Fibroblast of the conjunctiva (primary cell): ENCODE measurements at places on chromosomes 3 and 15.

GRCh38 chr3:113590983-113591382 is 58.6 kb downstream of the SIDT1 start:
- no peak for DNase-seq

GRCh38 chr15:92100301-92100700 is 246.8 kb downstream of the SLCO3A1 start:
- no peak for DNase-seq

DNA sequence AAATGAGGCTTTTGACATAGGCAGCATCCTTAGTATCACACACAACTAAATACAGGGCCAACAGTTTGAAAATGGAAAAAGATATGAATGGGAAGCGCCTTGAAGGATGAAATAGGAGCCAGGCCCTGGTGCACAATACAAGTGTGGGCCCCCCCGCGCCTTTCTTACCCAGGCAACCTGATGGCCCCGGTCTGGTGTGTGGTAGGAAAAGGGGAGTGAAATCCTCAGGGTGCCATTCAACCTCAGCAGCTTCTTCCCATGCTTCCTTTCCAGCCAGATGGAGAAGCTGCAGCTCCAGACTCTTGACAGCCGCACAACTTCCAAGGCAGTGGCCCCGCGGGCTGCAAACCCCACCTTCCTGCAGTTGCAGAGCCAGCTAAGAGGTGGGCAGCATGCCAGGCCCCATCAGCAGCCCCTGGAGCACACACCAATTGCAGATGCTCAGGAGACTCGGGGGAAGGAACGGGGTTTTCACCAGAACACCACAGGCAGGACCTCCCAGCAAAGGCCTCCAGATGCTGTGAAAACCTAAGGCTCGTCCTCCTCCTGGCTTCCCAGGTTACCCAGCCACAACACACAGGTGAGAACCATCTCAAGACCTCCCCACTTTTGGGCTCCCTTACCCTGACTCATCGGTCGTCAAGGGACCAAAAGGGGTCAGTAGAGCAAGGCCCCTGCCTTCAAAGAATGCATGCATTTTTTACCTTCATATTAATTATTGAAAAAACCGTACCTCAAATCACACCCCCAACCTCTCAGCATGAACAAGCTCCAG is 101.6 kb downstream of the CPN2 start:
- peak; percentile 33 for DNase-seq

- DNase-seq: no peak
These were observed 42.9 kb downstream of the CCR3 start for GRCh38 chr3:46284981-46285683.

- DNase-seq: no peak
These were observed 82.0 kb downstream of the LYSMD4 start for GRCh38 chr15:99651023-99651807.

DNA sequence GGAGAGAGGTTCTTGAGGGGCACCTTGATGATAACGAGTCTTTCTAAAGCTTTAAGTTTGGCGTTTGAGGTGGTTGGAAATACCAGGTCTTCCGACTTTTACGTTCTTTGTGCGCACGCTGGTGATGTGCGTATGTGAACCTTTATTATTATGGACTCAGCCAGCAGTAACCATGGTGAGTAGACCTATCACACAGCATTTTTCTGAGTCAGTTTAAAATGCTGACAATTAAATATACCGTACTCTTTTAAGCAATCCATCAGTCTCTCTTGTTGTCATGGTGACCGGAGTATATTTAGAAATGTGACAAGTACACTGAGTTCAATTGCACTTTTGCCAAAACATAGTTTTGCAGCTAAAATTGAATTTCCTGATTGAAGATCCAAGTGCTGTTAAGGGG is 172.2 kb downstream of the LPP start:
- no peak for DNase-seq

- DNase-seq: no peak
These were observed 88.0 kb downstream of the HMG20A start for GRCh38 chr15:77508541-77509243.

DNA sequence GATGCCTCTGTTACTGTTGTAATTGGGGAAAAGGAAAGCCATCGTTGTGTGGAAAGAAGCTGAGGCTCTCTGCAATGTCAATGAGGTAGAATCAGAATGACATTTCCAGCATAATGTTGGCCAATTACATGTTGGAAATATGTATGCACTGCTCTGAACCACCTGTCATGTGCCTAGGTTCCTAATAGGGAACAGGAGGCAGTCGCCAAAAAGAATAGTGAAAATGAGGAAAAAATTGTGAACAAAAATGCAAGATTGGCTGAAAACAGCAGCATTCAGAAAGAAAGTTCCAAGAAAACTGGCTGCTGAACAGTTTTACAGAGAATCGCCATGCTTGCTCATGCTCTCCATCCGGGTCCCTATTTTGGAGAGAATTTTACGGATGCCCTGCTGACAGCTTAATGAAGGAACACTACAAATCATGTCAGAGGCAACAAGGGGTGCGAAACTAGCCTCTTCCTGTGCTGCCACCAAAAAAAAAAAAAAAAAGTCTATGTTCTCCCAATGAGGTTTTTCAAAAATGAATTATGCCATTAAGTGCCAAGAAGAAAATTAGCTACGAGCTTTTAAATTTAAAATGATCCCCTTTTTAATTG is 305.9 kb upstream of the ARRDC4 start:
- DNase-seq: no peak

- no peak for DNase-seq
These were observed 25.3 kb upstream of the ZSCAN2 start for GRCh38 chr15:84575493-84575892.

DNA sequence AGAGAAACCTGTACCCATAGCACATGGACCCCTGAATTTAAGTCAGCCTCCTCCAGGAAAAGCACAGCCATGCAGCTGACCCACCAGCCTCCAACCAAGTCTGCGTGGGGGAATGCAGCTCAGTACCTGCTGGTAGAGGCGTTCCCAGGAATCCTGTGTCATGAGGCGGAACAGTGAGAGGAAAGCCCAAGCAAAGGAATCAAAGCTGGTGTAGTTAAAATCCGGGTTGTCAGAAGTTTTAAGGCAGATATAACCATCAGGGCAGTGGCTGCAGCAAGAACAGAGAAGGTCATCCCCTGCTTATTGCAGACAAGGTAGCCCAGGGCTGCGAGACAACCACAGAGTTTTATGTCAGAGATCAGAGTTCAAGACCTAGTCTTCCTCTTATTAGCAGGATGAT is 59.1 kb downstream of the SCN10A start:
- no peak for DNase-seq

DNA sequence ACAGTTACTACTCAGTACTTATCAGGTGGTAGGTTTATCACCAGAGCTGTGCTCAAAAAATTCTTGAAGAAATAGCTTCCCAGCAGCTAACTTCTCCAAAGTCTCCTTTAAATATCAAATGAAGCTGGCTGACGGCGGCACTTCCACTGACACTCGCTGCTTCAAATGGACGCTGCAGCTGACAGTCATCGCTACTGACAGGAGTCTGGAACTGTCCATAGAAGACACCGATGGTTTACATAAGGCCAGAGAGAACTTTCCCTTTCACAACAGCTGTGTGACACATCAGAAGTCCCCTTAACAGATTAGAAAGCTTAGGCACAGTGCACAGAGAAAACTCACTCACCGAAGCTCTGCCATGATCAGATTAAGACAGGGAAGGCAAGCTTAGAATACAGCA is 270.2 kb downstream of the SHOX2 start:
- DNase-seq: no peak

GRCh38 chr3:17967953-17968607 is 225.6 kb upstream of the TBC1D5 start:
- no peak for DNase-seq

- DNase-seq: no peak
These were observed 61.0 kb downstream of the IQSEC1 start for GRCh38 chr3:13012221-13012691.

GRCh38 chr3:16033889-16034687 is 140.4 kb upstream of the GALNT15 start:
- DNase-seq: no peak

- DNase-seq: no peak
These were observed 201.9 kb upstream of the STRIT1 start for GRCh38 chr3:155495387-155495786.

- no peak for DNase-seq
These were observed 121.8 kb downstream of the ADAMTSL3 start for GRCh38 chr15:83775738-83776137.

DNA sequence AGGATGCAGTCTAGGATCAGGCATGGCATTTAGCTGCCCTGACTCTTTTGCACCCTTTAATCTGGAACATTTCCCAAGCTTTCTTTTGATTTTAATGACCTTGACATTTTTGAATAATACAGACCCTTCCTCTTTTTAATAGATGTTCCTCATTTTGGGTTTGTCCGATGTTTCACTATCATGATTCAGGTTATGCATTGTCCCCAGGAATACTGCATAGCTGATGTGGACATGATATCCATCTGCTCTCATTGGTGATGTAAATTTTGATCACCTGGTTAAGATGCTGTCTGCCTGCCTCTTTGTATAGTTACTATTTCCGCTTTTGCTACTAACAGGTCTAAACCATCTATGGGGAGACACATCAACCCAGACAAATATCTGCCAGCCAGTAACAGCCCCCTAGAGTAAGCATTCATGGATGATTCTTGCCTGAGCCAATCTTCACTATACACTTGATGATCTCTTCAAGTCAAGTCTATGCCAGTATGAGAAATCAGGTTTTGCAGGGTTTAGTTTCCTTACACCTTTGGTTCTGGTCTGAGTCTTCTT is 50.6 kb upstream of the ULK4 start:
- DNase-seq: no peak

DNA sequence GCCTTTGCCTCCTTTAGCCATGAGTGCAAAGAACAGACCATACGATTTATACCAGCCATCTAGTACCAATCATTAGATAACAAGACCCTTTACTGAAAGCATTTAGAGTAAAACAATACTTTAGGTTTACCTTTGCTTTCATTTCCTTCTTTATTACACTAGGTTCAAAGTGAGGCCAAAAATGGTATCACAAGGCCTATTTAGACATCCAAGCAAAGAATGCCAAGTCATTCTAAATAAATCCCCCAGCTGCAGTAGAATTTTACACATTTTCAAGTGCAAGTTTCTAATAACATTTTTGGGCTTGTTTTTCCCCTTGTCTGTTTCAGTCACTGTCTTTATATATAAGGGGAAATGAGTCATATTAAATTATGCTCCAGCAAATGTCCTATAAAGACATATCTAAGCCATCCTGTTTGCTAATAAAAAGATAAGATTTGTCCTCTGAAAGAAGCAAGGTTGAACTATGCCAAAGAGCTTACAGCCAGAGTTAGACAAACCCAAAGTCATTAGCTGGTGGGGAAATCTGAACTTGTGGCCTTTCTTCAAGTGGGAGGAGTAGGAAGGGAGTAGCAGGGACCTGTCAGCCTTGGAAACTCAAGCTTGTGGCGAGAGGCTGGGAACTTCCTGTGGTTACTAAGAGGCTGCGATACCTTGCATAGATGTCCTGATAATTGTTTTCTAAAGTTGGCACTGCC is 232.7 kb downstream of the MECOM start:
- DNase-seq: no peak

- DNase-seq: no peak
These were observed 7.1 kb downstream of the CSPG5 start for GRCh38 chr3:47571391-47572175.

DNA sequence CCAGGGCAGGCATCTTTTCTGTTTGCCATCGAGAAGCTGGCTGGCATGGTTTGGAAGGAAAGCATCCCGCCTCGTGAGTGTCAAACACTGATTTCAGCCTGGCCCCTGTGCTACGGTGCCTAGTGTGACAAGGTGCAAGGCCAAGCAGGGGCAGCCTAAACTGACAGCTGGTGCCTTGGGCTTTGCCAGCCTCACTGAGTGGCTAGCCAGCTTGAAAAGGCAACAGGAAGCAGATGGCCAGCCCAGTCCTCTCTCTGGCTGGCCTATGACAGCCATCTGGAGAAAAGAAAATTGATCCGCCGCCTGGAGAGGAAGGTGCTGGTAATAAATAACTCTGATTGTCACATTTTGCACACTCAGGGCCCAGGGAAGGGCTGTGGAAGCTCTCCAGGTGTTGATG is 52.2 kb downstream of the C3orf85 start:
- DNase-seq: no peak

DNA sequence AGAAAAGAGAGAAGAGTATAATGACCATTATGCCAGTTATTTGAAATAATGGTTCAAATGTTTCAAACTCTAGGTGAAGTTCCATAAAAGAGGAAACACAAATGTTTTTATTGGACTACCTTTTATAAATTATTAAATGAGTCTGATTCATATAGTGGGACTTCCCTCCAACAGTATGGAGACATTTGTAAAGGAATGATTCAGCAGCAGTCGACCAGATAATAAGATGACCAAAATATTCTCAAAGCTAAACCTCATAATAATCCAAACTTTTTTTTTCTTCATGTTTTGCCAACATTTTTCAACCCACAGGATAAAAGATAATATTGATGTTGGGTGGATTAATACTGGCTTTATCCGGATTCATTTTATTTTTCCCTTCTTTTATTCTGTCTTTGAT is 18.8 kb downstream of the TIPARP start:
- no peak for DNase-seq

- no peak for DNase-seq
These were observed 46.8 kb downstream of the CPN2 start for GRCh38 chr3:194304186-194304917.

GRCh38 chr15:52021128-52021671 is 2.2 kb downstream of the MAPK6 start:
- DNase-seq: peak; percentile 95

DNA sequence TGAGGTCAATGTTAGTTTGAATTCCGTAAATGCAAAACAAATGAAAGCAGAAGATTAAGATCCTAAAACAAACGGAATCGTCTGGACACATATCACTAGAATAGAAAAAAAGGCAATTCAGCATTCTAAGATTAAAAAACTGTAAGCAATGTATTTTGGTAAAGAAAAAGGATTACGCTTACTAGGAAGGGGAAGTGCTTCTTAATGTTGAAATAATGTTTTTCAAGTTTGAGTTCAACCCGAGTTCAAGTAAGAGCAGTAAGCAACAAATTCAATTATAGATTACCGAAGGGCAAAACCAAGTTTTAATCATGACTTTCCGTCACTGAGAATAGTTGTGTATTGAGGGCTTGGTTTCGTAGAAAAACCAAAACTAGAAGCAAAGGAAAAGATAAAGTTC is 637 bp downstream of the CIP2A start:
- no peak for DNase-seq

GRCh38 chr3:171646357-171647133 is 163.7 kb downstream of the PLD1 start:
- DNase-seq: peak; percentile 71

DNA sequence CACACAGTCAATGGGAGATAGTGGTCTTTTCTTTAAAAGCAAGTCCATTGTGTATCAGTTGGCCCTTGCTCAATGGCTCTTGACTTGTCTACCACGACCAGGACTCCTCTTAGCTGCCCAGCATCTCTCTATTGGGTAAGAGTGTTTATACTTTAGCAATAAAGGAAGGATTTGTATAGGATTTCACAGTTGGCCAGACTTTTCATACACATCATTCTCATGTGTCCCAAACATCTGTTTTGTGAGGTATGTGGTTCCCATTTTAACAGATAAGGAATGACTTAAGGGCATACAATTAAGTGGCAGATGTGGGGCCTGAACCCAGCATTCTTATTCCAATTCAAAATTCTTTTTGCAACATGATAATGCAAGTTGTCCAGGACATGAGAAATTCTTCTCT is 191.5 kb downstream of the CHST2 start:
- no peak for DNase-seq
